Right forelimb (tissue), 1 donor: ENCODE measurements at places on chromosomes 7 and 10.

GRCh38 chr7:80335511-80336231 is 176.2 kb downstream of the GNAT3 start:
- no peak for DNase-seq

GRCh38 chr10:4159173-4159572 is 374.2 kb upstream of the KLF6 start:
- no peak for DNase-seq

DNA sequence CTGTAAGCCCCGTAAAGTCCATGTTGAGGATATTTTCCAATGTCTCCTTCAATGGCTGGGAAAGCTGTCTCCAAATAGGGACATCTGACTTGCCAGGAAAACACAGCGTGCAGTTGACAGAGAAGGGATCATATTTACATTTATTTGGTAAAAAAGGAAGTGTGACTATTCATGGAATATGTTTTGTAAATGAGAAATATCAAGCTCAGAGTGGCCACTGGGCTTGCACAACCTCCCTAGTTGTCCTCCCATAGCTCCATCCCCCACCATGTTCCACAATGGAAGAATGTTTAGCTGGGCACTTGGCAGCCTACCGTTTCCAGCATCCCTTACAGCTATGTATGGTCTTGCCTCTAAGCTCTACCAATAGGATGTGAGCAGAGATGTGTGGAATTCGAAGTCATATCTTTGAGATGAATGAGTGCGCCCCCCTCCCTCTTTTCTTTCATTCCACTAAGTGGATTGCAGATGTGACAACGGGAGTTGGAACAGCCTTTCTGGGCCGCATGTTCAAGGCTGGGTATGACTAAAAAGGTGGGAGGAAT is 306.6 kb upstream of the ZMIZ1 start:
- no peak for DNase-seq

GRCh38 chr10:72263613-72264241 is 10.0 kb upstream of the DDIT4 start:
- no peak for DNase-seq

GRCh38 chr7:82051601-82052000 is 281.8 kb upstream of the HGF start:
- DNase-seq, result no peak

DNA sequence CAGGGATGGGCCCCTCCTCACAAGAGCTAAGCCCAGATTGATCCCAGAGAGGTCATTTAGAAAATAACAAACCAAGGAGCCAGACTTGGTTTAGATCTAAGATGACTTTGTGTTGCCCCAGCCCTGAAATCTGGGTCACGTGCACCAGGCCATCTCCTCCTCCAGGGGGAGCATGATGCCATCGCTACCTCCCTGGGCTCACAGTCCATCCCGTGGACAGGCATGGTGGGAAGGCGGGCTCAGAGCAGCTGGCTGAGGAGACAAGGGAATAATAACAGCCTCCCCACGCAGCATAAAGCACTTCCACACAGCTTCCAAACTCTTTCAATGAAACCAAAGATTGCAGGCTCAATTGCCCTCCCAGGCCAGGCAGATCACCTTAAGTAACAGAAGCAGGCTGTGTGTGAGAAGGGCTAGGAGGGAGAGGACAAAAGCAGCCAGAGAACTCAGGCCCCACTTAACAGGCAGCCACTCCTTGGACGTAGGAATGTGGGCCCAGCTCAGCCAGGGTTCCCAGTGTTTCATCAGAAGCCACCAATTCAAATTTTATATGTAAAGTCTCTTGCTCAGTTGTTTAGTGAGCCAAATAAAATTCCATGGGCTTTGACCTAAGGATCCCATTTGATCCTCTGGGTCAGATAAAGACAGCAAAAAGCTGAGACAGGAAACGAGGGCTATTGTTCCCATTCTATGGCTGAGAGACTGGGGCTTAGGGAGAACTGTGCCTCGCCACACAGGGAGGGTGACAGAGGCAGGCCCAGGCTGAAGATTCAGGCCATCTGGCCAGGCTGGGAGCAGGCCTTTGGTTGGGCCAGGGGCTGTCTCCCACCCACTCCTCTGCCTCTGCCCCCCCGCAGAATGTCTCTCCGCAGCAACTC is 100.2 kb downstream of the COL13A1 start:
- DNase-seq, result no peak

- no peak for DNase-seq
These were observed 49.2 kb upstream of the FAM133B start for GRCh38 chr7:92639213-92639896.

DNA sequence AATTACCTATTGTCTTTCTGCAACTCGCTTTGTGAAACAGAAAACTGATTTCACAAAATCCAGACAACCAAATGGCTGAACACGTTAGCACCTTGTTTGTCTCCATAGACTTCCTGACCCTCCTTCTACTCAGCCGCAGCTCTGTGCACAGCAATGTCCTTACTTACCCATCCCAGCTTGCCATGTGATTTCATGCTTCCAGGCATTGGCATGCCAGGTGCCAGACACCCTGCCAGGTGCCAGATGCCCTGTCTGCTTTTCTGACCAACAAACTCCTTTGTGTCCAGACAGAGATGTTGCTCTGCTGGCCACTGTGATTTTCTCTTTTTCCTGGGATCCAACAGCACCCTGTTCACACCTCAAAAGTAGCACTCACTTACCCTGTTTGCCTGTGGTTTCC is 16.1 kb upstream of the FAM170B start:
- DNase-seq, result no peak

- peak; percentile 30 for DNase-seq
These were observed 10.8 kb downstream of the NEURL1 start for GRCh38 chr10:103504181-103504783.

DNA sequence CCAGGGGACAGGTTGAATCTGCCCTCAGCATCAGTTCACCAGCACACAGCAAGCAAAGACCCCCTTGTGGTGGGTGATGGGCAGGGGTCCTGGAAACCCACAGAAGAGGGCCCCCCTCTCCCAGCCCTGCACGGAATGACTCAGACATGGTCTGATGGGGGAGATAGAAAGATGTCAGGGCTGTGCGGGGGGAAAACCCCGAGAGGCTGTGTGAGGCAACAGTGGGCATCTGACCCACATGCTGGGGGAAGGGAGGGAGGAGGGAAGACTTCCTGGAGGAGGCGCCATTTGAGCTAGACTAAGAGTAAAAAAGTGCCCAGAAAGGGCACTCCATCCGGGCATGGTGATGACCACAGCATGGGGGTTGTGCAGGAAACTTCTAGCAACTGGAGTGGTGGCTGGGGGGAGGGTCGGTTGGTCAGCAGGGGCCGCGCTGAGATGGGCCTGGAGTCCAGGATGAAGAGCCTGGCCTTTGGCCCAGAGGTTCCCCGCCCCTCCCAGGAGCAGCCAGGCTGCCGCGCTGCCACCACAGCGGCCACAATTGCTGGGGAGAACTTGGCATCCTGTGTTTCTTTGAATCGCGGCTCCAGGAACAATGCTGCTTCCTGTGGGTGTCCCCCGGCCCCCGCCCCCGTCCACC is 2.5 kb downstream of the LFNG start:
- DNase-seq, result no peak

- no peak for DNase-seq
These were observed 140.5 kb downstream of the MAD1L1 start for GRCh38 chr7:2092279-2092678.

DNA sequence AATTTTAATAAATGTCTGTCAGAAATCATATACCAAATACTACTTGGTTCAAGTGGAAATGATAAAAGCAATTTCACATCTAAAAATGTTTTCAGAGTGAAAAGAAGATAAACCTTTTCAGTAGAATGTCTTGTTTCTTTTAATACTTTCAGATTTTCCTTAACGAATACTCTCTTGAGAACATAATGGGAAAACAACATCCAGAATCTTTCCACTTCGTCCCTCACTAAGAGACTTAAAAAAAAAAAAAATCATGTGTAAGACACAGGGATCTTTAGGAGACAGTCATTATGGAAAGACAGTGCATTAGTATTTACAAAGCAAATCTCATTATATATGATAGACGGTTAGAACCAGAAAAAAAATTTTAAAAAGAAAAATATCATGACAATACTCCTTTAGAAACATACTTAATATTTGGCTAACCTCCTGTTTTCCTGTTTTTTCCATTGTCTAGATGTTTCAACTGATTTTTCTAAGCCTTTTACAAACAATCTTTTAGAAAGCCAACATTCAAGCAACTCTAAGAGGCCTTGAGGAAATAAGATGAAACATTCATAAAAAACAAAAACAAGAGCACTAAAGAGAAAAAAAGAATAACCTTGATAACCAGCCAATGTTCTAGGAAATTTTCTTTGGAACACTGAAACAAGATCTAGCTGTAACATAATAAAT is 339.9 kb upstream of the LRRN3 start:
- no peak for DNase-seq

- no peak for DNase-seq
These were observed 28.5 kb downstream of the TPST1 start for GRCh38 chr7:66233638-66234037.

GRCh38 chr10:70833601-70834000 is 17.9 kb downstream of the SGPL1 start:
- DNase-seq, result no peak

DNA sequence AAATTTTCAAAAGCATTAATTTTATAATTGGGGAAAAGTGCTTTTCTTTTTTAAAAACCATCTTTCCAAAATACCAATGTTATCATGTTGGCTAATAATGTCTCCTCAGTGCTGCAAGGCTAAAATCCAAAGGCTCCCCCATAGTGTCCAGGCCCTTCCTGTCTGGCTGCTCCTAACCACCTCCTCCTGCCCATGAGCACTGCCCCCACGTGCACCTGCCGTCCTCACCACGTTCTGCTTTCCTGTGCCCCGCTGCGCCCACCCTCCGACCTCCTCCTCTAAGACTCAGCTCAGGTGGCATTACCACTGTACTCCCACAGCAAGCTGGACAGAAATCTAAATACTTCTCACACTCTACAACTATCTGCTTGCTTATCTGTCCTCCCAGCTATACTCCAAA is 17.7 kb downstream of the PAXIP1 start:
- DNase-seq, result no peak

DNA sequence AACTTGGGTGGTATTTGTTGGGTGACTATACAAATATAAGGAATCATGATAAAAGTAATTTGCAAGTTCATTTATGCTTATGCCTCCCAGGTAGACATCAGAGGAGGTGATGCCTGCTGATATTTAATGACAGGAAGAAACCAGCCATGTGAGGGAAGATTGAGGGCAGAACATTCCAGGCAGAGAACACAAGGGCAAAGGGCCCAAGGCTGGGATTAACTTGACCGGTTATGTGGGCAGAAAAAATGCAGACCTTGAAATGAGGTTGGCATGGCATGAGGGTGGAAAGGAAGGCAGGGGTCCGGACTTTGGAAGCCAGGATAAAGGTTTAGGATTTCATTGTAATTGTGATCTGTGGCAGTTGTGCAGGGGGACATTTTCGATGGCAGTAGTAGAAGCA is 68.0 kb upstream of the MTPN start:
- no peak for DNase-seq

DNA sequence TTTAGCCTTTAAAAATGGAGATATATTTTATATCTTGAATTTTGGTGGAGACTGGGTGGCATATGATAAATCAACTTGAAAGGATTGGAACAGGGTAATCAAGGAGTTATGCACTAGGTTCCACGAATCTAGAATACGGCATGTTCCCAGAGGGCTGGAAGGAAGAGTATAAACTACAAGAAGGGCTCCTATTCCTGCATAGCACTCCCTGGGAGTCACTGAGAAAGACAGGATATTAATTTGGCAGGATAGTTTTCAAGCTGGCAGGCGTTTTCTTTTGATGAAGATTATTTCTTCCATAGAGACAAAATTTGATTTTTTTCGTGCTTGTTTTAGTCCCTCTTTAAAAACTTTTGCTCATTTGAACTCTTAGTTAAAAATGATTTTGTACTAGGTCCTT is 119.7 kb downstream of the VWC2 start:
- no peak for DNase-seq

GRCh38 chr7:157016024-157016351 is 5.5 kb upstream of the MNX1 start:
- no peak for DNase-seq

- DNase-seq, result no peak
These were observed 722.2 kb downstream of the PARD3 start for GRCh38 chr10:34092891-34093290.

GRCh38 chr7:128738570-128739047 is 550 bp upstream of the CALU start:
- no peak for DNase-seq

GRCh38 chr10:44986179-44986578 is 7.6 kb upstream of the DEPP1 start:
- peak; percentile 32 for DNase-seq

GRCh38 chr7:128000048-128000447 is 31.2 kb downstream of the LRRC4 start:
- DNase-seq, result no peak

DNA sequence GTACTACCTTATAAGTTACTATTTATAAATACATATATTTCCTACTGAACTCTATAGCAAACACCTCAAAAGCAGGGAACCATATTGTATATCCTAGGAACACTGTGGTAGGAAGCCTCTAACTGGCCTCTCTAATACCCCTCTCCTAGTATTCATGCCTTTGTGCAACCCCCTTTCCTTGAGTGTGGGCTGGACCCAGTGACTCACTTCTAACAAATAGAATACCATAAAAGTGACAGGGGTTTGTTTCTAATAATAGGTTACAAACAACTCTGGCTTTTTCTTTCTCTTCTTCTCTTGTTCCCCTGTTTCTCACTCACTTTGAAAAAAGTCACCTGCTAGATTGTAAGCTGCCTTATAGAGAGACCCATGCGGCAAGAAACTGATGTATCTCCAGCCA is 51.6 kb upstream of the MACC1 start:
- DNase-seq, result no peak

DNA sequence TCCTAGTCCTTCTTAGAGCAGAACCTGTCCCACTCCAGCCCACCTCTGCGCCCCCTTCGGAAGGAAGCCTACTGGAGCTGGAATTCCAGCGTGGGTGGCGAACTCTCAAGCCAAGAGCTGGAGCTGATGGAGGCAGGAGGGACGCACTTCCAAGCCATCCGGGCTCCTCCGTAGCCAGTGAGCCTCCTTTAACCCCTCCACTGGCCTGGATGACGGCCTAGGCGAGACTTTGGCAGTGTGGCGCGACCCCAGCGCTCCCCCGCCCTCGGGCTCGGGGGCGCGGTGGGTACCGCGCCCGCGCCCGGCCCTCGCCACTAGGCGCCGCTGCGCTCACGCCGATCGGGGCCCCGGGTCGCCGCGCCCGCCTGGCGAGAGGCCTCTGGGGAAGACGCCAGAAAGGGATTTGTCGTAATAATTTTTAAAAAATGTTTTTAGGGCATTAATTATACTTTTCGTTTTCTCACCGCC is 5.1 kb upstream of the EMX2 start:
- DNase-seq, result no peak

DNA sequence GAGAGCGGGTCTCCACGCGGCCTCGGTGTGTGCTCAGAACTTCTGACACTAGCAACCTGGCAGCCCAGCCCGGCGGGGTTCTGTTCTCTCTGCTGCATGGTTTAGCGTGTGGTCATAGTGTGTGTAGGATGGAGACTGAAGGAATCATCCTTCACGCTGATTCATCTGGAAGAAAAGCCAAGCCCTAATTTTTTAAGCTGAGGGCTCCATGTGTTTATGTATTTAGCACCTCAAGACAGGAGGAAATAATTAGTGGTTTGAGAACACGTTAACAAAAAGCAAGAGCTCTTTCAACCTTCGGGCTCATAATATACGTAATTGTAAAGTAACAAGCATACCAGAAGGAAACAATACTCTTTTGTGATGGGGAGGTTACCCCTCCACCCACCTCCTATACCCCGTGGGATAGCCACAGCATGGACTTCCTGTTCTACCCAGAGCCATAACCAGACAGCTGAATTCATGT is 504.6 kb upstream of the MKI67 start:
- no peak for DNase-seq

GRCh38 chr7:158322616-158323530 is 264.8 kb downstream of the PTPRN2 start:
- DNase-seq, result no peak
